Stimulated activated CD8-positive, alpha-beta memory T cell treated with anti-CD3 and anti-CD28 coated beads, Interleukin-7, amount 100 ng/mL, for 24 hours (primary cell): ENCODE measurements at places on chromosomes 1 and 21.

DNA sequence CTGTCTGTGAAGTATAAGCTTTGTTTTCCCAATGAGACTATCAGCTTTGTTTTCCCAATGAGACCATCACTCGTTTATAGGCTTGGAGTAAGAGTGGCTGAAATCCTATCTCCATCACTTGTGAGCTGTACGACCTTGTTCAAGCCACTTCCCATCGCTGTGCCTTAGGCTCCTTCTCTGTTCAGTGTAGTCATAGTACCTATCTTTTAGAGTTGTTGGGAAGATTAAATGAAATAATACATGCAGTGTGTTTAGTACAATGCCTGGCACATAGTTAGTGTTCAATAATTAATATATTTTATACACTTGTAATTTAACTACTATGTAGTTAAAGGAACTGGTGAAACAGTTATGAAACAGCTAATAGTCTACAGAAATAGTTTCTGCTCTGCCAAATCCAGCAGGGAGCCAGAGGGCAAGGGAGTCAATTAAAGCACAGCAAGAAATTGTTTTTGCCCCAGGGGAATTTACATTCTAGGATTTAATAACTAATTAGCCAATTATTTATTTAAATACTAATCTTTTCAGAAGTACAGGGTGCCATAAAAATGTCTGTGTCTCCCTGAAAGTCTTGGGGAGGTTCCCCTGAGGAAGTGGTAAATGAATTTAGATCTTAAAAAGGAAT is 139.3 kb upstream of the HMCN1 start:
- DNase-seq: no peak

GRCh38 chr1:4346131-4346530 is 308.3 kb upstream of the AJAP1 start:
- no peak for DNase-seq

DNA sequence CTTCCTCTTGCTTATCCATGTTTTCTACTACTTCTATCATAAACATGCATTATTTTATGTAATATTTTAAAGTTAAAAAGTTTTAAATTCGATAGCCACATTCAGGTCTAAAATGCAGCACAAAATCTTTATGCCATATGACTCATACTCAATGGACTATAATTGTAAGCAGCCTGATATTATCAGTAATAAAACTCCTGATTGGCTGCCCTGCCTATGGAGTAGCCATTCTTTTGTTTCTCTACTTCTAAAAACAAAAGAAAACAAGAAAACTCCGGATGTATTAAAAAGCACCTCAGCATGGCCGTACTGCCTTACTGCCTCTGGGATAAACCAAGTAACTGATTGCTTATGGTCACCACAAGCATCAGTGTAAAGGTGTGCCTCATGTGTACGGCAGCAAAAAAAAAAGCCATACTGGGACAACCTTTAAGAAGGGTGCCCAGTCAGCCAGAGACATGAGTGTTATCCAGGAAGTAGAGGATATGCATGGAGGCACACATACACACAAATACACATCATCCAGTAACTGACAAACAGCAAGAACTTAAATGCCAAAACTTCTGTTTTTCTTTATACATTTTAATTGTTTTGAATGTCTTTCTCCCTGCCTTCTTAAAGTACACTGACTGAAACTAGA is 9.2 kb downstream of the SLC35D1 start:
- DNase-seq: no peak

GRCh38 chr1:113007706-113008364 is 51.8 kb upstream of the SLC16A1 start:
- DNase-seq: no peak

GRCh38 chr1:8121261-8122159 is 95.4 kb upstream of the ERRFI1 start:
- no peak for DNase-seq

DNA sequence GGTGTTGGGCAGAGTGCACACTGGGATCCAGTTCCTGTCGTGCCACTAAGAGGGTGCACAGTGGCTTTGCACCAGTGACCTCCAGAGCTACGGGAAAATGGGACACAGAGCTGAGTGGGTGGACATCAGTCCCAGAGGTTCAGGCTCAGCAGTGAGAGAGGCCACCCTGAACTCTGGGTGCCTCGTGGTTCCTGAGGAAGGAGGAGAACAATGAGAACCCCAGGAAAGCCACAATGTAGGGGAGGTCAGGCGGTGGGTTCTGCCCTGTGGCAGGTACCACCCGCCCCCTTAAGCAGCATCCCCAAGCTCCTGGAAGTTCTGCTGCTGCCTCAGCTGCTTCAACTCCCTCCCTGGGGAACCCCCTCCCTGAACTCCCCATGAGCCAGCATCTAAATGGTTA is 112.2 kb downstream of the GRIK3 start:
- DNase-seq: no peak

DNA sequence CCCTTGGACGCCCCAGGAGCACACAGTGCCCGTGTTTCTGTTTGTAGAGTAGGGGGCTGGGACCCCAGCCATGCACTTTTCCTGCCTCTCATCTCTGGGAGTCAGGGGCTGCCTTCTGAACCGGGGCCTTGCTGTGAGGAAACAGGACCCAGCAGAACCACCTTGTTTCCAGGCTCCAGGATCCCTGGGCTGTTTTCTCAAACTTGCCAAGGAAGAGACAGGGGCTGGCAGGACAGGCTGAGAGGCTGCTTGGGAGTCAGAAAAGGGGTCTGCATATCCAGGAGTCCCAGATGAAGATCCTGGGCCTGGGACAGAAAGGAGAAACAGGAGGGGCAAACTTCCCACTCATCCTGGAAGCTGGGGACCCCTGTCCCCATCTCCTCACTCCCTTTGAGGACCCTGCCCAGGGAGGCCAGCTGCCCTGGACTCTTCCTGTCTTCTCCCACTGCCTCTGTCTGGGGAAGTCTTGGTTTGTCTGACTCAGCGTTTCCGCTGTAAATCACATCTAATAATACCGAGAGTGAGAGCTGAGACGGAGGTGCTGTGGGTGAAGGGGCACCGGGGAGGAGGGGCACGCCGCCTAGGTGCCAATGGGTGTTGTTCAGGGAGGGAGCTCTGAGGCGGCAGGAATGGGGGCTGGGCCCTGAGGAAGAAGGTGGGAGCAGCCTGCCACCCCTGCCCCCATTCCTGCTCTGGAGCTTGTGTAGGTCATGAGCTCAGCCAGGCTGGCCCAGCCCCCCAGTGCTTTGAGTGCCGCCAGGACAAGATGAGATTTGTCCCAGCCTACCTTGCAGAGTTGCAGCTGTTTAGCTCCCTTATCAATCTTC is 16.7 kb downstream of the POU3F1 start:
- peak; percentile 57 for DNase-seq

DNA sequence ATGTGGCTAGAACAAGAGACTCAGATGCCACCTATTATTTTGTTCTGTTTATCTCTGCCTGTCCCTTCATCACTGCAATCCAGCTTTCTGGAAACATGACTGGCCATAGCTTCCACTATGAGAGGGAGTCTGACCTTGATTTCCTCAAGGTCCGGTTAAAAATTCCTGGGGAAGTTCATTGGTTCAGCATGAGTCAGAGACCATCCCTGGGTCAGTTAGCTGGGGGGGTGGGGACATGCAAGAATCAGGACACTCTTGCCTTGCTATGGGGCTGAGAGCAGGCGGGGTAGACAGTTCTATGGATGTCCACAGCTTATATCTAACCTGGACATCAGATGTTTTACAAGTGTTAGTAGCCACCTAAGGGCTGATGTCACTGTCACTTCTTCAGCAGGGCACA is 81.1 kb downstream of the TENT5C start:
- DNase-seq: no peak

- DNase-seq: no peak
Measured at GRCh38 chr1:151159373-151159772, 2.9 kb downstream of the TNFAIP8L2 start.

DNA sequence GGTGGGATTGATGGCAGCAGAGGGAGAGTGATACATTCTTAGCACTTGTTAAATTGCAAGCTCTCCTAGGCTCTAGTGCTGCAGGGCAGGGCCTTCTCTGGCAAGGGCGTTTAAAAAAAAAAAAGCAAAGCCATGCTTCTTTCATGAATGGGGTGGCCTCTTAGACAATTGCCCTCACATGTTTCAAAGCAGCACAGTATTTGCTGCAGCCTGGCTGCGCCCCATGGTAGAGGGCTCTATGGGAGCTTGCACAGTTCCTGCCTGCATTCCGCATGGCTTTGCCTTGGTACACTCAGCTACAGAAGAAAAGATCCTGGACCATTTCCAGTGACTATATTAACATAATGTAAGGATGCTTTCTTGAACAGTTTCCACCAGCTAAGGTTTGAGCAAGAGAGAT is 267.2 kb downstream of the ZNF648 start:
- no peak for DNase-seq

DNA sequence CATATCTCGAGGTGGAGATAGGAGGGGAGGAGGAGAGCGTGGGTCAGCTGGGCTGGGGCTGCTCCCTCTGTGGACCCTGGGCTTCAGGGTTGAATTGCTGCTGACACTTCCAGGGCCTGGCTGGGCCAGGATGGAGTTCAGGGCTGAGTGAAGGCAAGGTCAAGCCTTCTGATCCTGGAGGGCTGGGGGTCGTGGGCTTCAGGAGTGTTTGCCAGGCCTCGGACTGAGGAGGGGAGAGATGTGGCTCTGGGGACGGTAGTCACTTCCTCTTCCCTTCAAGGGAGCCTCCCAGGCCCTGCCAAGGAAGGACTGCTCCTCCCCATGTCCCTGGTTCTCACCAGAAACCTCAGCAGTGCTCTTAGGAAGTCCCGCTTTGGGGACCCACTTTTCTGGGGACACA is 12.1 kb upstream of the FAM131C start:
- no peak for DNase-seq

DNA sequence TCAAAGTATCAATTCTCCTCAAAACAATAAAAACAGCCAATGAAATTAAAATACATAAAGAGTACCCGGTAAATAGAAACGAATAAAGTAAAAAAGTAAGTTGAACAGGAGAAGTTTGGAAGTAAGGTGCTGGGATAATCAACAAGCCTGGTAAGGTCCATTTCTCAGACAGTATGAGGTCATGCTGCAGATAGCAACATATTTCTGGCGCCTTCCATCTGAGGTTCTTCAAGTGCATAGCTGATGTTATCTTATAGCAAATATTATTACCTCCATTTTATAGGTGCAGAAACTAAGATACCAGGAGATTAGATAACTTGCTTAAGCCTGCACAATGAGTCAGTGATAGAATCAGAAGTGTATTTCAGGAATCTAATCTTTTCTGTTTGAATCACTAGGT is 23.7 kb upstream of the CEP350 start:
- DNase-seq: no peak
